ENCODE measurements at places on chromosomes 12 and 14.

DNA sequence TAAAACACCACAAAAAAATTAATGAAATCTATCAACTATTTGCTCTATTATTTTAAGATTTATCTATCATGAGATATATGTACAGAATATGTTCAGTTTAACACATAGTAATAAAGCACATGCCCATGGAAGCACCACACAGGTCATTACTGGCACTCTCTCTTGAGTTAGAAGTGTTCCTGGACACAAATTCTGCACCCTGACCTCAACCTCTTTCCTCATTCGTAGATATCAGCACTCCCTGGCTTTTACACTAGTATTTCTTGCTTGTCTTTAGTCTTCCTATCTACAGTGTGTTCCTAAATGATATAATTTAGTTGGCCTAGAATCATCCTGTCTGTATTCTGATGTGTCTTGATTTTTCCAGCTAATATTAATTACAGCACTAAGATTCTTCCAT lies 321.0 kb upstream of the SOX5 start:
- DNase-seq = no peak

DNA sequence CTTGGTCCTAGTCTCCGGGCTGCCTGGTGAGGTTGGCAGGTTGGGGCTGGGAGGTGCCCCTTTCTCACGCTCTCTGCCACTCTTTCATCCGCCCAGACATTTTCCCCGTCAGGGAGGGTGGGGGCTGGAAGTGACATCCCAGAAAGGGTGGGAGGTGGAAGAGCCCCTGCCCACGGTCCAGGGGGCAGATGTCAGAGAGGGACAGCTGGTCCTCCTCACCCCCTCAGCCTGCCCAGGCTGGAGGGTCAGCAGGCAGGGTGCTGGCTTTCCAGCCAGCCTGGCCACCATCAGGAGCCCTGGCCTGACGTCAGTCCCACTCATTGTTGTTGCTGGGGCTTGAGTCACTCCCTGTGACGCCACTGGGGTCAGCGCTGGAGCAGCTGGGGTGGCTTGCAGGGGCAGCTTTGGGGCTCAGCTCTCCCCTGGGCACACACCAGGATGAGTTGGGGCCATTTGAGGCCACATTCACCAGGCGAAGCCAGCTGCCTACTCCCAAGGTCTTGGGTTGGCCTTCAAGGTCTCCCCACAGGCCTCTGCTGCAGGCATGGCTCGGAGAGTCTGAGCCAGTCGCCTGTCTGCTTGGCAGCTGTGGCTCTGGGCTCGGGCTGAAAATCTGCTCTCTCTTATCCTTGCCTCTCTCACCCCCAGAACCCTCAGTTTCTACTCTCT lies 5.7 kb upstream of the ATG101 start:
- no peak for DNase-seq

DNA sequence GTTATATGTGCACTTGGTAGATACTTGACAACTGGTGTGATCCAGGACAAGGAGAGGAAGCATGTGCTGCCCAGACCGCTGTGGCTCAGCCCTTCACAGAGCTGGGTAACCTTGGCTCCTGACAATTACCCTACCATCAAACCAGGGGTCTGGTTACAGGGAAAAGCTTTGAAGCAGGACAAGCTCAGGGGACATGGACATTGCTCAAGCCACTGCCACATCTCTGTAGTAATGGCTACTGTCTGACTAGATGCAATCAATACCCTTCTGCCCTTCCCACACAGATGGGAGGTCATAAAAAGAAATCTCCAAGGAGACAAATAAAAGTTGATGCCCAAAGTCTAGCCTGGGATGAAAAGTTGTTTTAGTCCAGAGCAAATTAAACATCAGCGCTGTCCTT lies 577.4 kb downstream of the MED13L start:
- DNase-seq = no peak

DNA sequence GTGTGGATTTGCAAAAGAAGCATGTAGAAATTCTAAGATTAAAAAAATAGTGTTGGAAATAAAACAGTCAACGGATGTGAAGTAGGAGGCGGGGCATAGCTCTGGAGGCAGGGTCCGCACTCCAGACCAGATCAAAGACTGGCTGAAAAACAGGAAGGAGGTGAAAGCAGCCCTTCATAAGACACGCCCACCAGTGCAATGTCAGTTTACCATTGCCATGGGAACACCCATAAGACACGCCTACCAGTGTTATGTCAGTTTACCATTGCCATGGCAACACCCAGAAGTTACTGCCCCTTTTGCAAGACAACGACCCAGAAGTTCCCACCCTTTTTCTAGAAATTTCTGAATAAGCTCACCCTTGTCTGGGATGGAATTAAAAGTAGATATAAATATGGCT lies 87.1 kb downstream of the FZD10 start:
- DNase-seq = no peak

DNA sequence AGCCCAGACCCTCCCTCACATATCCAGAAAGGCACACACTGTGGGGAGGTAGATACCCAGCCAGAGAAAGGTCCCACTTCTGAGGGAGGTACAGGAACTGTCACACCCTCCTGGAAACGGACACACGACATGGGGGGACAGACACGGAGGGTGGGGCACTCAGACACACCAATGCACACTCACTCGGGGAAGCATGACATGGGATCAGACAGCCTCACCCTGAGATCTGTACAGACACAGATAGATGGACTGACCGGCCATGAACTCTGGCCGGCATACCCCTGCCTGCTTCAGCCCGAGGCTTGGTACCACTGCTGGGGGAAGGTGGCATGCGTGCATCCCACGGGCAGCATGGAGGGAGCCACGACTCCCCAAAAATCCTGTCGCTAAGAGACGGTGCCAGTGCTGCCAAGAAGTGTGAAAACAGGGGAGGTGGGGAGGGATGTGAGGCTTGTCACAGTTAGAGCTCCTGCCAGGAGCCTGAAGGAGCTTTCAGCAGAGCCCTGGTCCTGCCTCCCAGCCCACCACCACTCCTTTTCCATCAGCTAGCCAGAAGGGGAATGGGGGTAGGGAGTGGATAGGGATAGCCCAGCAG lies 571 bp downstream of the CPNE6 start:
- no peak for DNase-seq

DNA sequence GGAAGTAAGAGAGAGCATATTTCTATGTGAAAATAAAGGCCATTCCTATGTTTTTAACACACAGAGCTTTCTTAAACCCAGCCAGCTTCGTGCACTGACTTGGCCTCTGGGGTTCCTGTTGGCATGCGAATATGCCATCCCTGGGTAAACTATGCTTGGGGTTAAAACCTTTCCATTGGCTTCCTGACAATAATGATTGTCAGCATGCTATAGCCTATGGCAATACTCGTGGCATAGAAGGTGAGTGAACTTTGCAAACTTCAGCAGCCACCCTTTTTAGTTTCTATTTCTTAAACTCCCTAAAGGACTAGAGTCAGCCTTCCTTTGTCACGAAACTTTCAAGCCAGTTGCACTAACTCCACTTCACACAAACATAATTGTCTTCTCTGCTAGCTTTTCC lies 148.4 kb upstream of the RGS6 start:
- DNase-seq = no peak
